ENCODE measurements at places on chromosomes 12 and 14. TPM values are rescaled to one million over a fixed set of nuclear protein-coding genes. Genes with fewer than 3 reads are reported as not detected.

The TBC1D30 gene
- total RNA-seq: under 0.01 TPM

The RPL6 gene
- 633 TPM for total RNA-seq

The GPR84 gene
- total RNA-seq: 0.81 TPM

The FAM90A1 gene
- under 0.01 TPM for total RNA-seq

The OTUB2 gene
- total RNA-seq: 0.54 TPM

The APEX1 gene
- 253 TPM for total RNA-seq

The GALNT8 gene
- total RNA-seq: 1.1 TPM

The LBHD2 gene
- total RNA-seq: not detected

The SOX5 gene
- total RNA-seq: 0.27 TPM

The MYF6 gene
- not detected for total RNA-seq

The RAP1B gene
- 125 TPM for total RNA-seq

The BCL2L14 gene
- not detected for total RNA-seq

The HIGD1C gene
- total RNA-seq: not detected

The SLC5A8 gene
- not detected for total RNA-seq

The ALDH1L2 gene
- under 0.01 TPM for total RNA-seq

The ACTN1 gene
- 62.5 TPM for total RNA-seq

Measured in hematopoietic multipotent progenitor cell (in vitro differentiated cells).